ENCODE measurements at places on chromosomes 1 and 21.
A peak's percentile ranks its signal among the peaks of the same experiment; 100 is the strongest.

DNA sequence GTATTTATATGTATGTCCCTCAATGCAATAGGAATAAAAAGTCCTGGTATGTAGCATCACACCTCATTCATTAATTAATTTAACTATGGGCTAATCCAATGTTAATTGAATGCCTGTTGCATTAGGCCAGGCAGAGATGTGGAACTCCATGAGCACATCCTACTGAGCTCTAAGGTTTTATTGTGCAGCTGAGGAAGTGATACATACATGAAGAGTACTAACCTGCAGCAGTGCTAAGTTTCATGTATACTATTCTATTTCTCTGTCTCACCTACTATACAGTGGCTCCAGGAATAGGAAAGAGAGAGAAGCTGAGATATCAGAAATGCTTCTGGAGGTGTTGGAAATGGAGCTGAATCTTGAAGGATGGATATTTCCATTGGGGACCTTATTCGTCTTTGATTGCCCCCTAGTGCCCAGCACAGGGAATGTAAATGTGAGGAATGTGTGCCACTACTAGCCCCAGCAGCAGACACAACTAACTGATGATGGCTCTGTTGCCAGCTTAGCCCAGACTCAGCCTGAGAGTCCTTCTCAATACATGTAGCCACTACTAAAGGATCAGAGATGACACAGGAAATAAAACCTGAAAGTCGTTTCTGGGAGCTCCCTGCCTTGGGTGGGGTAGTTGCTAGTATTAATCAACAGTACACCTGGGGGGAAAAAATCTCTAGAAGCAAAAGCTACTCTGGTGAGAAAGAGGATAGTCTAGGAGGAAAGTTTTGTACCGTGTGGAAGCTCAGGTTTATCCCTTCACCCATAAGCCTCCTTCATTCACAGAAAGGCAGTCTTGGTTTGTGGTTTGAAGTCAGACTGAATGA, 173.3 kb upstream of the FOXD3 start:
- DNase-seq: peak; percentile 26

DNA sequence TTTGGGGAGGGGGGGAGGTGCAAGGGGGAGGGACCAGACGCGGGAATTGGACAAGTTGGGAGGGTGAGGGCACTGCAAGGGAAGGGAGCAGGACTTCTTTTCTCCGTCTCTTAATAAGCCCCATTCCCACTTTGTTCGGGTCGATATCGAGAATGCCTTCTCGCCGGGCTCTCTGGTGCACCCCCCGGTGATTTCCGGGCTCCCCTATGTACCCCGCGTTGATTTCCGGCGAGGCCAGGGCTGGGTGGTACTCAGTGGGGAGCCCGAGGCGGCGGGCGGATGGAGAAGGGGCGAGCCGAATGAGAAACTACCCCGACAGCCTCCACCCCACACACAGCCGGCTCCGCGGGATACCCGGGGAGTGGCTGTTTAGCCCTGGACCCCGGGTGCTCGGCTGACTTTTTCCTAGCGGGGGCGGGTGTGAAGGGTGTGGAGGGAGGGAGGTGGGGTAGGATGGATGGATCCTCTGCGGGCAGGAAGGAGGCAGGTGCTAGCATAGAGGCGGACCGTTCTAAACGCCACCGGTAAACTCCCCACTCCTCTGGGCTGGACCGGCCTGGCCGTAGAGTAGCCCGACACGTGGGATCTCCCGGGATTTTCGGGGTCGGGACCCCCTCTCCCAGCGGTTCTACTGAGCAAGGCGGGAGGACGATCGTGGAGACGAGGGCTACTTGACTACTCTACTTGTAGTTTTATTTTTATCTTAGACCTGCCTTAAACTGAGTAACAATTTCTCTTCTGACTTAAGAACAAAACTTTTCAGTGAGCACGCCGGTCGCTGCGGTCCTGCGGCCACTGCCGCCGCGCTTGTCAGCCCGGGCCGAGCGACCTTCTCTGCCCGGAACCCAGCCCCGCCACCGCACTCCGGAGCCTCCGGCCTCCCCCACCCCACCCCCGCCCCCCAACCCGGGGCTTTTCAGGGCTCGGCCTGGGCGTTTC, 1.0 kb downstream of the RNF220 start:
- no peak for DNase-seq

DNA sequence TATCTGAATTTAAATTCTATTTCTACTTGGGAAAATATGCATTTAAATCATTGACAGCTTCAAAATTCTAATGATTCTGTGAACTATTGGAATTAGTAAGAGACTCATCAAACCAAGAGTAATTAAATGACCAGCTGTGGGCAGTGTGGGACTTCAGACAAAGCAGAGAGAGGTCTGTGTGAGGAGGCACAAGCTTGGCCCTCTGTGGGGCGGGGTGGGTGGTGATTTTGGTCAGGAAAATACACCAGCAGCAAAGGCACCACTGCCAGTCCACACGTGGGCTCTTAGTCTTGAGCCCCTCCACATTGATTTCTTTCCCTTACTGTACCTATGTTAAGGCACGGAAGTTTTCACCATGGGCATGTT, 39.2 kb upstream of the RAB4A start:
- DNase-seq: no peak

GRCh38 chr1:207883104-207883651, 27.7 kb downstream of the CD34 start:
- no peak for DNase-seq

- no peak for DNase-seq
These were observed 61.9 kb downstream of the TBCE start for GRCh38 chr1:235429143-235429542.

GRCh38 chr1:84720221-84720780, 30.0 kb upstream of the SSX2IP start:
- no peak for DNase-seq

- peak; percentile 92 for DNase-seq
These were observed 75.6 kb upstream of the KAZN start for GRCh38 chr1:14522926-14523241.

DNA sequence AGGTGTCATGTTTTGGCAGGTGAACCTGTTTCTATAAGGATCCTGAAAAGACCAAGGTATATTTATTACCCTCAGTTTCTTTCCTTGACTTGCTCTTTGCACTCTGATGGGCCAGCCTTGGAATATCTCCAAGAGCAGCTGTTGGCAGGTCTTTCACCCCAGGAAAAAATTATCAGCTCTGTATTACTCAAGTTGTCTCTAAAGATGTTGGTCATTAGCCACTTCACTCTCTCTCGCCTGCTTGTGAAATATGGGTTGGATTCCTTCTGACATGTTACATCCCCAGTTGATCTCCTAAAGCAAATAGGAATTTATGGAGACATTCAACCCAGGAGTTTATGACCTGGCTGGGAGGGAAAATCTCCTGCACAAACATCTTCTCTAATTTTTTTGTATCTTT, 85.9 kb downstream of the KCNJ15 start:
- no peak for DNase-seq

GRCh38 chr1:150237746-150238145, 1.8 kb upstream of the ANP32E start:
- DNase-seq: no peak

- no peak for DNase-seq
These were observed 216.8 kb upstream of the SGIP1 start for GRCh38 chr1:66317248-66317515.

DNA sequence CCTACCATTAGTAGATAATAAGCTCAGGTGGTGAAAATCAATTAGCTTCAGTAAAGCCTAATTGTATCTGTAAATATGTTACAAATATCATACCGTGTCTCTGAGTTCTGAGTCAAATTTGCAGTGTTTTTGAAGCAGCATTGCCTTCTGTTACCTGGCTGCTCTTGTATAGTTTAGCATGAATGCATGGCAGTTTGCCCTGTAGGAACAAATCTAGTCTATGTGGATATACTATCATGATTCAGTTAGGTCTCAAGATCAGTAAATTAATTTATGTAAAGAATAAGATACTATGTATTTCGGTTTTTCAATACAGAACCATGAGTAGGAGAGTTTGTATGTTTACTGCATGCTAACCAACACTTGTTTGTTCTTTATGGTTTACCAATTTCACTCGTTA, 240.6 kb upstream of the C1orf105 start:
- no peak for DNase-seq

- no peak for DNase-seq
These were observed 77.4 kb downstream of the STUM start for GRCh38 chr1:226625832-226626576.

DNA sequence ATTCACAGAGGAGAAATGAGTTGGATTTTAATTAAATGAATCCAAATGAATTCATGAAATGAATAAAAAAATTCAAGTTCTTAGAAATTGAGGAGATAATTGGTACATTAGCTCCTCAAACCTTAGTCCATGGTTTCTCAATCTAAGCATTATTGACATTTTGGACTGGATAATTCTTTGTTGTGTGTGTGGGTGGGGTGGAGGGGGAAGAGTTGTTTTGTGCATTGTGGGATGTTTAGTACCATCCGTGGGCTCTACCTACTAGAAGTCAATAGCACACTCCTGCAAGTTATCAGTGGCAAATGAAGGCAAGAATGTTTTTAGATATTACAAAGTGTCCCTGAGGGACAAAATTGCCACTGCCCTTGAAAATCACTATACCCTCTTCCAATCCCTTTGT, 431.9 kb downstream of the PLPP3 start:
- DNase-seq: no peak

- DNase-seq: no peak
These were observed 196.8 kb downstream of the PTBP2 start for GRCh38 chr1:96918406-96918805.

GRCh38 chr1:6086762-6087376, 41.2 kb downstream of the KCNAB2 start:
- DNase-seq: no peak

DNA sequence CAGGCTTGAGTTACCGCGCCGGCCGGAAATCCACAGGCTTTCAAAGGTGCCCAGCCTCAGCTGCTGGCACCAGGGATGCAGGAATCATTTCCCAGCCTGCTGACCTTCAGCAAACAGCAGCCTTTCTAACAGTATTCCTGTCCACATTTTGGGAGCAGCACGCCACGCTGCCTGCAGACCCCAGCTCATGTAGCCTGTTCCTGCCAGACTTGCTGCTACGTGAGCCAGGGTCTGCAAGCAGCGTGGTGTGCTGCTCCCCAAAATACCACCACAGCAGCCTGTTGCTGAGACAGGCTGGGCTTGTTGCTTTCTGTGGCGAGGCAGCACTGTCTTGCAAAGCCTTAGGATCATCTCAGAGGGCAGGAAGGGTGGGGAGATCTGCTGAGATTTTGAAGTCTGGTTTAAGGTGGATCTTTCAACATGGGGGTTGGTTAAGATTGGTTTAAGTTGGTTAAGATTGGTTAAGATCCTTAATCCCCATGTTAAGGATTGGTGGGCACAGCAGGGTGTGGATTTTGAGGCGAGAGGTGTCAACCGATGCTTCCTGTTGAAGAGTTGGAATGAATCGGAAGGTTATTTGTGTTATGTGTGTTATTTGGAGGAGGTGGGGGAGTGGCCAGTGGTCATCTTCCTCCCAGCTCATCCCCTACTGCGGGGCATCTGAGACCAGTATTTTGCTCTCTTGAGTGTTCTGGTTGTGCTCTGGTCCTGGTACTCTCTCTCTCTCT, 12.9 kb downstream of the FAAH start:
- DNase-seq: no peak

DNA sequence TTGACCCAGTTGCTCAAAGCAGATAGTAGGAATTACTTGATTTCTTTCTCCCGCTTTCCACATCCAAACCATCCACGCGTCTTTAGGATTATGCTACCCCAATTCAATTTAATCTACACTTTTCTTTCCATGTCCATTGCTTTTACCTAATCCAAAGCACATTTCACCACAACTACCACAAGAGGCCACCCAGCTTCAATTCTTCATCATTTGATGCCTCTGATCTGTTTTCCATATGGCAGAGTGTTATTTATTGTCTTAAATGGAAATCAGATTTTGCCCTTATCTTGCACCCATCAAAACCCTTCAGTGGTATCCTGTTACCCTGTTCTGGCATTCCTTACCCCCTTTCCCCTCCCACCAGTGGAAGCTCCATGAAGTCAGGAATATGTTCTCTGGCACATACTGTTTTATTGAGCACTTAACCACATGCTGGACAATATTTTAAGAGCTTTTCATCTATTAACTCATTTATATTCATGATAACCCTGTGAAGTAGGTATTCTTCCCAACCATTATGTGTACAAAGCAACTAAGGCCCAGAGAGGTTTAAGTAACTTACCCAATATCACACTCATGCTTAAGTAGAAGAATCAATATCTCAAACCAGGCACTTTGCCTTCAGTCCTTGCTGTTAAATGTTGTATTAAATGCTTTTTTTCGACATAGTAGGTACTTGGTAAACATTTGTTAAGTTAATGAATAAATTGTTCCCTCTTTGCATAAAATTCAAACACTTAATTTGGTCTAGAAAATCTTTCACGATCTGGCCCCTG, 34.6 kb downstream of the CLIC4 start:
- DNase-seq: no peak

- no peak for DNase-seq
These were observed 56.2 kb downstream of the DDX20 start for GRCh38 chr1:111811891-111812290.

- no peak for DNase-seq
These were observed 122.0 kb downstream of the TNNI3K start for GRCh38 chr1:74357150-74357549.

- DNase-seq: no peak
These were observed 128.3 kb downstream of the EDEM3 start for GRCh38 chr1:184626076-184627006.

- no peak for DNase-seq
These were observed 58.8 kb upstream of the ZNF644 start for GRCh38 chr1:91080650-91081049.

- no peak for DNase-seq
These were observed 20.7 kb downstream of the HMGCS2 start for GRCh38 chr1:119748040-119748439.

GRCh38 chr1:91830242-91831131, 55.5 kb downstream of the TGFBR3 start:
- DNase-seq: no peak

DNA sequence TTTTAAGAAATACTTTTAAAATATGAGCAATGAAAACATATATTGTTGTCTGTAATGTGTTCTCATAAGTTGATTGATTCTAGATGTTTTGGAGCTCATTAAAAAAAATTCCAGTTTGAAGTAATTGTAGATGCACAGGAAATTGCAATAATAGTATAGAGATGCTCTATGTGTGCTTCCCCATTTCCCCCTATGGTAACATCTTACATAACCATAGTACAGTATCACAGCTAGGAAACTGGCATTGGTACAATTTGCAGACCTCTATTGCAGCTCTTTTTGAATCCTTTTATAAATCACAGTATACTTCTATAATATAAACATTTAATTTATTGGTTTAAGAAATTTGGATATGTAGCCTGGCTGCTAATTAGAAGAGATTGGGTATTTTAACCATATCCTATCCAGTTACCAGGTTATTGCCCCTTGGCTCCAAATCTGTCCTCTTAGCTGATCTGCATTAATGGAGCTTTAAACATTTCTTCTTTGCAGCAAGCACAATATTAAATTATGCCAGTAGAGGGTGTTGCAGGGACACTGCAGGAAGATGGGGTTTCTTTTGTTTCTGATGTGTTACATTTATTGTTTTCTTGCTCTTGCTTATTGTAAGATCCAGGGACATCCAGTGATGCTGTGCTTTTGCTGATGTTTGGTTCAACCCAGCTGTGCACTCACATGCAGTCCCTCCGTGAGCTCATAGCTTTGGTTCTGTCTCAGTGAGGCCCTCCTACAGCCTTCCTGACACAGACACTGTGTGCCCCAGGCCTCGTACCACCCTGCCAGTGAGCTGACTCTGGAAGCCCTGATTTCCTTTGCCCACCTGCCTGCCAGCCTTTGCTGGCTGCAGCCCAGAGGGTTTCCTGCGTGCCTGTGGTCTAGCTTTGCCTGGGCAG, 103.3 kb downstream of the RABGAP1L start:
- DNase-seq: peak; percentile 37

- no peak for DNase-seq
These were observed 24.3 kb upstream of the BTG2 start for GRCh38 chr1:203281033-203281432.
